ENCODE measurements at places on chromosomes 6 and 20. TPM values are rescaled to one million over a fixed set of nuclear protein-coding genes. Genes with fewer than 3 reads are reported as not detected.

The GRIK2 gene
- total RNA-seq, result 0.61 TPM

The HAO1 gene
- total RNA-seq, result not detected

The GPLD1 gene
- total RNA-seq, result 1.7 TPM

The TRIM10 gene
- not detected for total RNA-seq

The SNAP91 gene
- not detected for total RNA-seq

The HLA-DQA1 gene
- not detected for total RNA-seq

The COL12A1 gene
- total RNA-seq, result 12.5 TPM

The ULBP1 gene
- total RNA-seq, result 2.8 TPM

DNA sequence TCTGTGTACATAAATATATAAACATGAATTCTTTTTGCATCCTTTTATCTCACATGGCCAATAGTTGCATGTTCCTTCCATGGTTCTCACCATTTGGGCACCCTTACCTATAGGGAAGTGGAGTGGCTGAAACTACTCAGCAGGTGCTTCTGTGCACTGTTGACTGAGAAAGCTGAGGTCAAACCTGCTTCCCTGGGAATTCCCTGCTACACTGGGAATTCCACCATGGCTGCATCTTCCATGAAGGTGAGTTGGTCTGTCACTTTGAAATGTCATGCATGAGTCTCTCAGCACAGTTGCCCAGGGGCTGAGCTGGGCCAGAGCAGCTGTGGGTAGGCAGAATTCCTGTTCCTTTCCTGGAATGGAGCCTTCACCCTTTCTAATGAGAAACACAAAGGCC is 193.8 kb upstream of the PRSS16 start:
- DNase-seq, result no peak
- no peaks in the 10 kb centered on the region for H3K36me3 ChIP-seq
- H3K4me1 ChIP-seq, result no peaks in the 10 kb centered on the region
- no peaks in the 10 kb centered on the region for H3K27me3 ChIP-seq
- no peak overlapping the region for H3K4me3 ChIP-seq

- DNase-seq, result peak; percentile 97
- H3K27ac ChIP-seq, result peak overlapping the region; percentile 78
- H3K36me3 ChIP-seq, result no peaks in the 10 kb centered on the region
- H3K4me1 ChIP-seq, result peaks cover 28% of the 10 kb centered on the region
- H3K27me3 ChIP-seq, result no peaks in the 10 kb centered on the region
Measured at GRCh38 chr20:56566621-56567020, 33.6 kb downstream of the FAM209B start.

DNA sequence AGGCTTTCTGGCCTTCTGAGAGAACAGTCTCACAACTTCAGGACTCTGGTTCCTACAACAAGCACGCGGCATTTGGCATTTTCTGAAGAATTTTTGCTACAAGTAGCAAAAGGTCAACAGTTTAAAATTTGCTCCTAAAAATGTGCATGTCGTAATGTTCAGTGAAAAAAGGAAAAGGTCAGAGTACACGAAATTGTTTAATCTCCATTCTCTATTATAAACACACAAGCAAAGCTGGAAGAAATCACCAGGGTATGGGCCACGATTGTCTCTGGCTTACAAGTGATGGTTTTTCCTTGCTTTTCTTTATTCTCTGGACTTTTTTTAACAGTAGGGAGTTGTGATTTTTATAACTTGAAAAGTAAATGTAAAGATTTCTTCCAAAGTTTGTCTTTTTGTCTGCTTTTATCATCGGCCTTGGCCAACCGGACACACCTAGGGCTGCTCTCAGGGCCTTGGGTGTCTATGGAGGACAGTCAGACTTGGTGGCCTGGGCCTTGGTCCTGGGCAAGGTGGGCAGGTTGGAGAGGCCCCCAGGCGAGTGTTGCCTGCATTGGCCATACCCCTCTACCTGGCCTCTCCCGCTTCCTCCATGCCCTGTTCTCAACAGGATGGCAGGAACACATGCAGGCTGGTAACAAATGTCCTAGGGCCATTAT is 32.4 kb downstream of the PLEKHG1 start:
- H3K27ac ChIP-seq, result no peak overlapping the region
- H3K4me3 ChIP-seq, result no peak overlapping the region
- H3K27me3 ChIP-seq, result no peaks in the 10 kb centered on the region
- H3K4me1 ChIP-seq, result no peaks in the 10 kb centered on the region
- no peaks in the 10 kb centered on the region for H3K36me3 ChIP-seq

- no peaks in the 10 kb centered on the region for H3K36me3 ChIP-seq
- H3K4me1 ChIP-seq, result peaks cover 12% of the 10 kb centered on the region
- H3K4me3 ChIP-seq, result no peak overlapping the region
- H3K27me3 ChIP-seq, result no peaks in the 10 kb centered on the region
- DNase-seq, result no peak
Measured at GRCh38 chr6:41707565-41708200, 27.7 kb downstream of the TFEB start.

DNA sequence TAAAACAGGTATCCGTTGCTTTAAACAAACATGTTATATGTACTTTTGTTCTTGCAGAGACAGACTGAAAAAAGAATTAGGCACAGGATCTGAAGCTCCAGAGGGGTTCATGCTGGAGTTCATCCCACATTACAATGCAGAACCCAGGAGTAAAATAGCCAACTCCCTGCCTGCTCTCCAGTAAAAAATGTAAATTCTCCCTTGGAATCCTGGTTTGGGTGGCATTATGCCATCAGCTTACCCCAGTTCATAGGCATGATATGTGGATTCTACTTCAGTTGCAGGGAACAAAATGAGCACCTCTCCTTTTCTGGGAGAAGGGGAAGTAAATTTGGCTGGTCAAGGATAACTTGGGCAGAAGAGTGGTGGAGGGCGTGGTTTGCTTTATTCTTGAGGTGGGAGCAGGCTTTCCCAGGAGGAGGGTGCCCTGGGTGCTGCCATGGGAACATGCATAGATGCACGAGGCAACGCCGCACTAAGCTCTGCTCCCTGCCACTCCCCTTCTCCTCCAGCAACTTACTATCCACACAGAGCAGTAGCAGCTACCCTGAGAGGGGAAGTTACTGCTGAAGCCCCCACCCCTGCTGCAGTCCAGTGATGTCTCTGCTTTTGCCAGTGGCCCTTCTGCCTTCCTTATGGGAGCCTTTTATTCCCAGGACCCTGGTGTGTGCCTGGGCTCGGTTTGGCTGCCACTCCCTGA is 71.6 kb upstream of the GLP1R start:
- no peak overlapping the region for H3K27ac ChIP-seq
- peaks cover 54% of the 10 kb centered on the region for H3K27me3 ChIP-seq
- no peak overlapping the region for H3K4me3 ChIP-seq

DNA sequence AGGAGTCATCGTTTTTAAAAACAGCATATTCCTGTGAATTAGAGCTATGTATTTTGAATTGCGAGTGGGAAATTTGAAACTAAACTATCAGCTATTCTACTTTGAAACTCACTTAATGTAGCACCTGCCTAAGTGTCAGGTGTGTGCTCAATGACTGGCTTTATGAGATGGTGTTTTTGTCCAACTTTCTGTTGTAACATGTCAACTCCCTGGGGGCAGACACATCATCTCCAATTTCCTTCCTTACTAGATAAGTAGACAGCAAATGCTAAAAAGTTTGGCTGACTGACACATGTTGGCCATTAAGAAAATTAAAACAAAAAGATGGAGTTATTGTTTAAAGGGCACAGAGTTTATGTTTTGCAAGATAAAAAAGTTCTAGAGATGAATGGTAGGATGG is 226.9 kb downstream of the TFAP2B start:
- no peak overlapping the region for H3K4me3 ChIP-seq
- no peaks in the 10 kb centered on the region for H3K27me3 ChIP-seq
- no peaks in the 10 kb centered on the region for H3K4me1 ChIP-seq
- no peaks in the 10 kb centered on the region for H3K36me3 ChIP-seq
- H3K27ac ChIP-seq, result no peak overlapping the region

DNA sequence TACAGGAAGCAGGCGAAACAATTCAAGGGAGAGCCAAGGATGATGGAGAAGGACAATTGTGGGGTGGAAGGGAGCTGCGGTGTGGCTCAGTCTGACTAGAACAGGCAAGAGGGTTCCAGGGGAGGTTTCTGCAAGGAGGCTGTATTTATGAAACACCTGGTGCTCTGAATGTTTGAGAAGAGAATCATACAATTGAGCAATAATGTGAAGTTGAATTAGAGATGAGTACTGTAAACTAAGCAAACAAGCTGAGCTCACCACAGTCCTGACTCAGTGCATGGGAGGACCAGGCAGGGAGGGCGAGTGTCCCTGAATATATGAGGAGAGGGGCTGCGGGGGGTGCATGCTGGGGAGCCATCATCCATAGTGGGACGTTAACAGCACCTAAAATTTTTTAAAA is 279.7 kb downstream of the KIF16B start:
- H3K4me1 ChIP-seq, result peaks cover 12% of the 10 kb centered on the region
- H3K4me3 ChIP-seq, result no peak overlapping the region
- no peak overlapping the region for H3K27ac ChIP-seq
- no peaks in the 10 kb centered on the region for H3K27me3 ChIP-seq
- no peak for DNase-seq

- DNase-seq, result no peak
- H3K4me1 ChIP-seq, result no peaks in the 10 kb centered on the region
- H3K27ac ChIP-seq, result no peak overlapping the region
- H3K36me3 ChIP-seq, result no peaks in the 10 kb centered on the region
- H3K27me3 ChIP-seq, result peaks cover 87% of the 10 kb centered on the region
- H3K4me3 ChIP-seq, result no peak overlapping the region
Measured at GRCh38 chr6:161153725-161154124, 120.1 kb downstream of the AGPAT4 start.

GRCh38 chr20:37231947-37232630 is 29.5 kb downstream of the GHRH start:
- H3K27me3 ChIP-seq, result no peaks in the 10 kb centered on the region
- no peaks in the 10 kb centered on the region for H3K4me1 ChIP-seq
- no peak overlapping the region for H3K27ac ChIP-seq

DNA sequence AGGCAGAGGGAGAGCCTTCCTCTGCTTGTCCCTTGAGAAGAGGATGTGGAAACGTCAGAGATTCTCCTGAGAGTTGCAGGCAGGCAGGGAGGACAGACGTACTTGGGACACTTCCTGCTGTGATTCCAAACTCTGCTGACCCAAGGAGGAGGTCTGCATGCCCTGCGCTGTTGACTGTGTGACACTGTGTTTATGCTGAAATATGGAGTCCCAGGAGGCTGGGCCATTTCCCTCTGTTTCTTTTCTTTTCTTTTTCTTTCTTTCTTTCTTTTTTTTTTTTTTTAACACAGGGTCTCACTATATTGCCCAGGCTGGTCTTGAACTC is 63.5 kb upstream of the BHLHE23 start:
- no peaks in the 10 kb centered on the region for H3K4me1 ChIP-seq
- H3K36me3 ChIP-seq, result no peaks in the 10 kb centered on the region
- H3K27me3 ChIP-seq, result peaks cover 83% of the 10 kb centered on the region
- H3K27ac ChIP-seq, result no peak overlapping the region

- H3K27ac ChIP-seq, result no peak overlapping the region
- peaks cover 30% of the 10 kb centered on the region for H3K36me3 ChIP-seq
- no peak overlapping the region for H3K4me3 ChIP-seq
- no peaks in the 10 kb centered on the region for H3K27me3 ChIP-seq
- no peak for DNase-seq
- H3K4me1 ChIP-seq, result peaks cover 3% of the 10 kb centered on the region
Measured at GRCh38 chr6:33678233-33678931, 33.1 kb downstream of the UQCC2 start.

All from PC-9 (cell line).